ENCODE measurements at places on chromosomes 1 and 21. TPM values are rescaled to one million over a fixed set of nuclear protein-coding genes. Genes with fewer than 3 reads are reported as not detected.

Gene PAQR6
- total RNA-seq, result 1.3 TPM

Gene SRSF10
- total RNA-seq, result 86.4 TPM

- DNase-seq, result no peak
Observed at GRCh38 chr1:66925944-66926343, 1.2 kb downstream of the MIER1 start.

DNA sequence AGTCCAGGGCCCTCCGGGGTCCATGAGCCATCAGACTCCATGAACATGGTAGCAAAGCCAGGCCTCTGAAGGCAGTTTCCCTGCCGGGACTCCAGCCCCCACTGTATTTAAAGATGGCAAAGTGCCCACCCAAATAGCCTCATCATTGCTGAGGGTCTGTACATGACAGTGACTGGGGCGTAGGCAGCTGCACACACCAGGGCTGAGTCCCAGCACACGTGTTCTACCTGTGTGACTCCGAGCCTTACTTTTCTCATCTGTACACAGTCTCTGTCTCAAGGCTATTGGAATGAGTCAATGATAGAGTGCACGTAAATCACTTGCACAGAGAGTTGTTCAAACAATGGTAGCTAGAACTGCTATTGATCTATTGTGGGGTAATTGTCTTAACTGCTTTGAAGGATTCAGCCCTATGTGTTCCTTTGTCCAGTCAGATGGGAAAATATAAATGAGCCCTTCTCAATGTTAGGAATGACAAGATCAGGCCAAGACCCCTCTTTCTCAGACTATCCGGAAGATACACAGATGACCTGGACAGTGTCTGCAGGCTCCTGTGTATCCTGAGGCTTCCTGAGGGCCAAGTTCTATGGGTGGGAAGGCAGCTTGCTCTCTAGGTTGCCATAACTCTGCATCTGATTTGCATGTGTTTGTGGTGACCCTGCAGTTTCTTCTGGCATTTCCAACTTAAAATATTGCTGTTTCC, 48.9 kb downstream of the RASSF5 start:
- DNase-seq, result no peak

- DNase-seq, result no peak
Observed at GRCh38 chr1:14500041-14500440, 98.4 kb upstream of the KAZN start.

GRCh38 chr1:23114424-23115079, 54.1 kb downstream of the LUZP1 start:
- DNase-seq, result no peak

DNA sequence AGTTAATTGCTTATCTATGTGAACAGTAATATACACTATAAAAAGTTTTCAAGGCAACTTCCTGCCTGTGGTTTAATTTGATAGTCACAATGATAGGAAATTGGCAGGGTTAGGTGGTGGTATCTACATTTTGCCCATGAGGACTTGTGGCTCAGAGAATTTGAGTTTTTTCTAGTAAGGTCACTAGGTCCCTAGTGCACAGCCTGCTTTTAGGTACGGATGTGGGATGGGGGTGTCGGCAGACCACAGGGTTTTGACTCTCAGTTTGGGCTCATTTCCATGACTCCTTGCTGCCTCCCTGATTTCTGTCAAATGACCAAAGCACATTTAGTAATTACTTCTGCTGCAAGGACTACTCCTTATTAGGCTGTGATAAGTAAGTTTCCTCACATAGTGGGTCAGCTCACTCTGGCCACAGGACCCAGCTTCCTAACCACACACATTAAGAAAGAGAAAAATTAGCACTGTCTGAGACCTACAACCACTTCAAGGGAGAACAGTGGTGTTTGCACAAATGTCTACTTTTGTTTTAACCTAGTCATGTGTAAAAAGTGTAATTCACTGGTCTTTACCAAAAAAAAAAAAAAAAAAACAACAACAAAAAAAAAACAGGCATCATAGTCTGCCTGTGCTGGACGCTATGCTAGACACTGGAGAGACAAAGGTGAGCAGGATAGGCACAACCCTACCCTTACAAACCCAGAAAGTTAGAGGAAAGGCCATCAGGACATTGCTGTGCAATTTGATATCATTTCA, 43.7 kb downstream of the MRPL39 start:
- no peak for DNase-seq

- DNase-seq, result peak; percentile 53
Observed at GRCh38 chr1:57222801-57223200, 201.1 kb downstream of the DAB1 start.

DNA sequence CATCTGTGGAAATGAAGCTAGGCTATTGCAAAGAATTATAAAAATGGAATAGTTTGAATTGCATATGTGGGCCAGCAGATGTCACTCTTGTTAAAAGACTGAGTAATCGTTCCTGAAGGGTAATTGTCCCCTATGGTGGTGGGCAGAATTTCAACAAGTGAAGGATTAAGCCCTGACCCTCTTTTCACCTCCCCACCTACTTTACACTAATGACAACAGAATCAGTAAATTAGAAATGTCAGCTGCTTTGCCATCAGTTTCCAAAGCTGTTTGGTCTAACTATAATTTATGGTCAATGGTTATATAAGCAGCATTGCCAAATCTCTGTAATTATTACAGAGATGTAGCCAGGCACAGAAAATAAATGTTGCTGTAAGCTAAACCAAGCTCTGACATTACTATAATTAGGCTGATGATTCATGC, 898.6 kb downstream of the AMY1C start:
- no peak for DNase-seq

All from ovary (tissue), 10 donors.